Stimulated activated CD4-positive, alpha-beta T cell treated with anti-CD3 and anti-CD28 coated beads, Interleukin-1b, Interleukin-23, amount 100 ng/mL, for 1 hour (primary cell): ENCODE measurements at places on chromosomes 1 and 21.

DNA sequence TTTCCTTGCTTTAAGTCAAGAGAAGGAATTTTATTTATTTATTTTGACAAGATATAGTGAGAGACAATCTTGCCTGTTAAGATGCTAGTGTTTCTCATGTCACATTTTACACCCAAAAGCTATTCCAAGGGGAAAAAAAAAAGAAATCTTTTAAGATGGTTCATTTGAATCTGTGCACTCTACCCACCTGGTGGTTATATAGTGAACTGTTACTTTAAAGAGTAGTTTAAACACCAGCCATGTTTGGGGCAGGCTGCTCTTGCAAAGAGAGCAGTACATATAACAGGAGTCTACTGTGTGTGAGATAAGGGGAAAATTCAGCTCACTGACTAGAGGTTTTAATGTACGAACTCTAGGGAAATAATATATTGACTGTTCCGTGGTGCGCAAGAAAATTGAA, 3.3 kb upstream of the ELAVL4 start:
- no peak for DNase-seq

- DNase-seq = no peak
Observed at GRCh38 chr1:231596337-231596791, 30.2 kb upstream of the DISC1 start.

DNA sequence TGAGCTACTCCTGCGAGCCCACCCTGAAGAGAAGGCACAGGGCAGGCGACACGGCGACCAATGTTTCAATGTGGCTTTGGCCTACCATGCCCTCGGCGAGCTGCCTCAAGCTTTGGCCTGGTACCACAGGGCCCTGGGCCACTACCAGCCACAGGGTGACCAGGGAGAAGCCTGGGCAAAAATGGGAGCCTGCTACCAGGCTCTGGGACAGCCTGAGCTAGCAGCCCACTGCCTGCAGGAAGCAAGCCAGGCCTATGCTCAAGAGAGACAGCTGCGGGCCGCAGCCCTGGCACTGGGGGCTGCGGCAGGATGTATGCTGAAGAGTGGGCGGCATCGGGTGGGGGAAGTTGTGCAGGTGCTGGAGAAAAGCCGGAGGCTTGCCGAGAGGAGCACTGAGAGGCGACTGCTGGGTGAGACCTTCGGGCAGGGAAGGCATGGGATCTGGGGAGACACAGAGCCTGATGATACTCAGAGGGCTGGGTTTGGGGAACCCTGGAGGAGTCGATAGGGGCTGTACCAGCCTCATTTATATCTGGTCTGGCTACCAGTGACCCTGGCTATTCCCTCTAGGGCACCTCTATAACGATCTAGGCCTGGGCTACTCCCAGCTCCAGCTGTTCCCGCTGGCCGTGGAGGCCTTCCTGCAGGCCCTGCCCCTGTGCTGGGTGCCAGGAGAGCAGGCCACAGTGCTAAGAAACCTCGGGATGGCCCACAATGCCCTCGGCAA, 2.3 kb downstream of the TTC24 start:
- DNase-seq = no peak

GRCh38 chr1:68558321-68559026, 61.6 kb upstream of the DEPDC1 start:
- DNase-seq = no peak

DNA sequence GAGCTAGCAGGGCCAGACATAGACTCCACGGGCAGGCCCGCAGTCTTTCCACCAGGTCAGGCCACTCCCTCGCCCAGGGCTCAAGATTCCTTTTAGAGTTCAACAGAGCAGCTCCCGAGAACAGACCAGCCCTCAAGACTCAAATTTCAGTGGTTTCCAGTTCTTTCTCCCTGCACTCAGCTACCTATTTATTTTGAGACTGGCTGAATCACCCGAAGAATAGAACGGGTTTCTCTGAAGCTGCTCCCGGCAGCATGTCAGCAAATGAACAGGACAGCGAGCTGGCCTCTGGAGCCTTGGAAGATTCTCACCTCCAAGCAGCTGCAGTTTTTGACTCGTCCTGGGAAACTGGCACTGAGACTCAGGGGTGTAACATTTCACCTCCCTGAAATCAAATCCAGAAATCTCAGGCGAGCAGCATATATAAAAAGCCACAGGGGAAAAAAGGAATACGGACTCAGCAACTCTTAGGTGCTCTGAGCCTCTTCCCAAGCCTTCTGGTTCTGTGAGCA, 177.9 kb downstream of the CLIC6 start:
- DNase-seq = no peak

- DNase-seq = peak; percentile 70
Observed at GRCh38 chr1:167059045-167059808, 30.9 kb downstream of the GPA33 start.

DNA sequence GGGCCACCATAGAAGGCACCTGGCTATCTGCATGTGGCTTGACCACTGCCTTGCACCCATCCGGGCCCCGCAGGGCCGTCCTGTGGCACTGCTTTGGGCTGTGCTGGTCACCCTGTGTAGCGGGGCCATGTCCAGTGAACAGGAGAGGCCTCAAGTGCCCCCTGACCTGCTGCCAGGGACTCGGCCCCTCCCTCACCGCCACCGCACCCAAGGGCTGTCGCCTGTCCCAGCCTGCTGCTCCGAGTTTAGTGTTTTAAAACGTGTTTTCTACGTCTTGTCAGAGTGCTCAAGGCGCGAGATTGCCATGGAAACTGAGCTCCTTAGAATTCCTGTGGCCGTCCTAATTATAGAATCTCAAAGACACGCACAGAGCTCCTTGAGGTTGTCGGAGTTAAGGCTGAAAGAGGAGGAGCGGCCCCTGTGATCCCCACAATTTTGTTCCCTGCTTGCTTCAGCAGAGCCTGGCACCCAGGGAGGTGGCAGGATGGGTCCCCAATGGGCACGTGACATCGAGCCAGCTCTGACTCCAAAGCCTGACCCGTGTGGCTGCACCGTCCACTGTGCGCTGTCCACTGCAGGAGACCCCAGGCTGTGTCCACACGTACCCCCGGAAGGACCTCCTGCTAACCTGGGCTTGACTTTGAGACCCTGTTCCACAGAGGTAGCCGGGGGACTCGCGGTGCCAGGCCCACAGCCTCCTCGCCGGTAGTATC, 66.2 kb downstream of the FAAP20 start:
- no peak for DNase-seq

DNA sequence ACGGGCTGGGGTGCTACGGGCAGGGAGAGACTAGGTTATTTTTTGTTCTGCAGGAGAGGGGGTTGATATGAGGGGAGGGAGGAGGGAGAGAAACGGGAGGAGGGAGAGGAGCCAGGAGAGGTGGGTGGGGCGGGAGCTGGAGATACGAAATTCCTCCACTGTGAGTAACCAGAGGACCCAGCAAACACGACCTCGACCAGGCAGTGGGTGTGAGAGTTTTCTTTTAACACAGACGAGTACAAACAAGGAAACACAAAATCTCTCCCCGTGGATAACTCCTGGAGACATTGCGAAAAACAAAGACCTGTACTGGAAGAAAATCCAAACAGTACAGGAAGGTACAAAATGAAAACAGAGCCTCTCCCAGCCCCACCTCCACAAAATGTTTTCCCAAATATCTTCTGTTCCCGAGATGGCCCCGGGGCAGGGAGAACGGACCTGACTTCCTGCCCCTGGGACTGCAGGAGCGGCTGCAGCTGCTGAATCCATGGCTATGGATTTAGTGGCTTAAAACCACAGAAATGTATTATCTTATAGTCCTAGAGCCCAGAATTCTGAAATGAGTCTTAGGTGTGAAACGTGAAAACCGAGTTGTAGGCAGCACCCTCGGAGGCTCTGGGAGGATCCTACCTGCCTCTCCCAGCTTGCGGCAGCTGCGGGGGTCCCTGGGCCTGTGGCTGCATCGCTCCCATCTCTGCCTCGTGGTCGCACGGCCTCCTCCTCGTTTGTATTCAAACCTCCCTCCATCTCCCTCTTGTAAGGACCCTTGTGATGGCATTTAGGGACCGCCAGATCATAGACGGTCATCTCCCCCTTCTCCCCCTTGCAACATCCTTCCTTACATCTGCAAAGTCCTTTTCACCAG, 82.2 kb downstream of the RIPK4 start:
- DNase-seq = no peak

- DNase-seq = no peak
Observed at GRCh38 chr1:27132147-27132546, 22.8 kb downstream of the SLC9A1 start.

DNA sequence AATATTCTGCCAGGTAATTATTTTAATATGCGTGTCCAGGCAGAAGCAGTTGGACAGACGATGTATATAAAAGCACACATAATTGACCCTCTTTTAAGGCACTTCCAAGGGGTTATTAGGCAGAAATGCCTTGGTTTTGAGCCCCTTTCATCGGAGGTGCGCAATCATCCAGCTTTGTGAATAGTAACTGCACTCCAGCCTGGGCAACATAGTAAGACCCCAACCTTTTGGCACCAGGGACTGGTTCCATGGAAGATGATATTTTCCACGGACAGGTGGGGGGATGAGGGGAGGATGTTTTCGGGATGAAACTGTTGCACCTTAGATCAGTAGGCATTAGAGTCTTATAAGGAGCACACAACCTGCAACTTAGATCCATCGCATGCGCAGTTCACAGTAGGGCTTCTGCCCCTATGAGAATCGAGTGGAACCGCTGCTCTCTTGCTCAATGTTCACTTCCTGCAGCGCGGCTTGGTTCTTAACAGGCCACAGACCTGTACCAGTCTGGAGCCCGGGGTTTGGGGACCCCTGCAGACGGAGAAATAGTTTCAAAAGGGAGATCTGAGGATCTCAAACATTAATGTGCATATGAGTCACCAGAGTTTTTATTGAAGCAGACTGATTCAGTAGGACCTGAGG, 1.8 kb upstream of the MCOLN2 start:
- DNase-seq = no peak

- no peak for DNase-seq
Observed at GRCh38 chr1:14296795-14297194, 301.7 kb upstream of the KAZN start.

GRCh38 chr1:22383526-22384294, 67.9 kb upstream of the ZBTB40 start:
- DNase-seq = no peak

DNA sequence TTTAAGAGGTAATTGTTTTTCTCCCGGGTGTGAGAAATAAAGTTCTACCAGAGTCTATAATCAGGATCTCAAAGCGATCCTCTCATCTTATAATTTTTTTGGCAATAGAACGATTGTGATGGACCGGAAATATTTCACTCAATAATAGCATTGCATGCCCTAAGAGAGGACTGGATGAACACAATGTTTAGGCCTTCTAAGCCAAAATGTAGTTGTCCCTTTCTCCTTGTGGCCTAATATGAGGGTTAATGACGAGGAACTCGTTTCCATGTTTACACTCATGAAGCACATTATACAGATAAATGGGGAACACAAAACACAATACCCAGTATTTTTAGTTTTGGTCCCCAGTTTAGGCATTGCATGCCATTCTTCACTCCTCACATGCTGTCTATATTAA, 5.9 kb downstream of the TBX15 start:
- DNase-seq = no peak

- DNase-seq = no peak
Observed at GRCh38 chr1:209926045-209926444, 12.0 kb upstream of the SYT14 start.
